HL-60 (cell line): ENCODE measurements at places on chromosomes 2 and 18.

DNA sequence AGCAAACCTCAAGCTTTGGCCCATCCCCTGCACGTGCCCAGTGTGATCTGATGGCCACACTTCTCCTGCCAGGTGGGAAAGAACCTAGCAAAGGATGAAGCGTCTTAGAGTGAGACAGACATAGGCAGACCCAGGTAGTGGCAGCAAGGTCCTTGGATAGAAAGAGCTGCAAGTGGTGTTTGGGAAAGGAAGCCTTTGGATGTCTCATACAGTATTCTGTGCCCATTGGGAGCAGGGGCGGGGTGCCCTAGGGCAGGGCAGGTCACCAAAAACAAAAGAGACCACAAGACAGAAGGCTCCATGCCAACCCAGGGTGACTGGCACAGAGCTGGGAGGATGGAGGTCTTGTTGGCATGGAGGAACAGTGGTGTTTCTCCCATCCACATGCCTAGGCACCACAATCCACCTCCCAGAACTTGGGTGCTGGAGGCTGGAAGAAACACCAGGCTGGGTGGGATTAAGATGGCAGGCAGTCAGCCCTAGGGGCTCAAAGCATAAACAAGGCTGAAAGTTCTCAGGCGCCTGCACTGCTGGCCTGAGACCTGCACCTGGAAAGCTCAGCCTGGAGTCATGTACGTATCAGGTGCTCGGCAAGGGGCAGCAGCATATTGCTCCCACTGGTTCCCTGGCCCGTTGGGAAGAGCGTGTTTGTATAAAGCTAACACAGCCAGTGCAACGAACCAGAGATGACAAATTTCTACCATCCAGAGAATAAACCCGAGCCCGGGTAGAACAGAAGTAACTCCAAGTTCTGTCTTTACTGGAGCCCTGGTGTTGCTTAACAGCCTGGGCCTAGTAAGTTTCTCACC, 52.9 kb downstream of the CRACDL start:
- no peak for DNase-seq

DNA sequence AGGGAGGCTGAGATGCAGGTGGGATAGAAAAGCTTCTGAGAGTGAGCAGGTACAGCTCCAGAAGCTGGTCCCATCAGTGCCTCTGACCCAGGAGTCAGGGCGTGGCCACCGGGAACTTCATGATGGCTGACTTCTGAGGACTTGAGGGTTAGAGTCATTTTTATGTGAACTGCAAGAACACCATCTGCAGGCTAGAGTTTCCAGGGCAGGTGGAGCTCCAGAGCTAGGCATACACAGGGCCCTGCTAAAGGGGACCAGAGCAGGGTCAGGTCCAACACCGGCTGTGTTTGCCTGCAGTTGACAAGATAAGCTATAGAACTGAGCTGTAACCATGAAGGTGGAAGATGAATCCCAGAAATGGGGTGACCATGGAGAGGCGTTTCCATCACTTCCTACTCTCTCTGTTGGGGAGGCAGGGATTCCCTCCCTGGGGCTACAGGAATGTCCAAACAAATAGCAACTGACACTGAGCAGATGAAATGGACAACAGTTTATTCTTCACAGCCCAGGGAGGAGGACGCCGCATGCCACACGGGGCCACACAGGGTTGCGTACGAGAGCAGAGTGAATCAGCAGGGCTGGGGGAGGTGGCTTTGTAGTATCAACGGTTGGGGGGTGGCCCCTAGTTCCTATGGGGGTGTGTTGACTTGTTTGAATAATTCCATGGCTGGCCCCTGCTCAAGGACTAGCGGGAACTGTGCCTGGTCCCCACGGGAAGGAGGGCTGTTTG, 77.6 kb upstream of the ZNF516 start:
- no peak for DNase-seq

DNA sequence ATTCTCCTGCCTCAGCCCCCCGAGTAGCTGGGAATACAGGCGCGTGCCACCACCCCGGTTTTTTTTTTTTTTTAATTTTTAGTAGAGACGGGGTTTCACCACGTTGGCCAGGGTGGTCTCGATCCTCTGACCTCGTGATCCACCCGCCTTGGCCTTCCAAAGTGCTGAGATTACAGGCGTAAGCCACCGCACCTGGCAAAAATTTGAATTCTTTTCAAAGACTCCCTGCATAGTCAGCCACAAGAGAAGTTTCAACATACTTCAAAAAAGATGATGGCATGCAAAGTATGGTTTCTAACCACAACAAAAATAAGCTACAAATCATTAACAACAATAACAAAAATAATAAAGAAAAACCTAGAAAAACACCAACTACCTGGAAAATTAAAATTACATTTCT, 22.0 kb downstream of the HYCC2 start:
- no peak for DNase-seq

GRCh38 chr2:209577376-209578357, 153.8 kb downstream of the MAP2 start:
- no peak for DNase-seq

- DNase-seq = no peak
These were observed 1.1 kb upstream of the LIPG start for GRCh38 chr18:49560624-49561288.

DNA sequence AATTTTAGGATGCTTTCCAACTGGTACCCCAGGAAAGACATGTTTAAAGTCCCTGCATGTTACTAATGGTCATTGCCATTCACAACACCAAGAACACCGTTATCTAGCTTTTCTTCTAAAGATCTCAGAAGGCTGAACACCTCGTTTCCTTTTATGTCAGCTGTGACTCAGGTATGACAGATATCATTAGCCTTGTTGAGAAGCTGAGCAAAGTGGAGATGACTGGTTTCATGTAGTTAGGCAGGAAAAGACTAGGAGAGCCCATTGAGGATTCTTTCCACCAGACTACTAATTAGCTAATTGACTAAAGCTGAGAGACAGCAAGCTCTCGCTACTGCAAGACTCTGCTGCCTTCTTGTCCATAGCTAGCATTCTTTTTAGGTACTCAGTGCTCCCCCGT, 32.0 kb upstream of the ARL5A start:
- DNase-seq = no peak

- DNase-seq = no peak
These were observed 23.1 kb downstream of the PRPF40A start for GRCh38 chr2:152694161-152694661.

- DNase-seq = no peak
These were observed 893.9 kb downstream of the SUCLG1 start for GRCh38 chr2:83565181-83565580.

- DNase-seq = peak; percentile 57
These were observed 156.0 kb downstream of the TANC1 start for GRCh38 chr2:159124441-159124911.

GRCh38 chr2:32977228-32977758, 30.5 kb downstream of the LTBP1 start:
- DNase-seq = no peak

DNA sequence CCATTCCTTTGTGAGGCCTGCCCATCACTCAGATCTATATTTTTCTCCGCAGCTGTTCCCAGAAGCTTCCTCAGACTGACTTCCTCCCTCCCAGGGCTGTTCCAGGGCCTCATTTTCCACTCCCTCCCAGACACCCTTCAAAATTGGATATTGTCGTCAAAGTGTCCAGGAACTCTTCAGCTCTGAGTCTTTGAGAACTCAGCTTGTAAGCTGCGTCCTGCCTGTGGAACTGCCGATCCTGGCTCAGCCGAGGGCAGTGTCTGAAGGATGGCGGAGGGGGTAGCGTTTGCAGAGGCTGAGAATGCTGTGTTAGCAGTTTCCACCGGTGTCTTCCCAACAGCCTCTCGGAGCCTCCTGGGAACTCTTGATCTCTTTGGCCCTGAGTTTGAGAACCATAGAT, 27.1 kb downstream of the NCK2 start:
- no peak for DNase-seq

- no peak for DNase-seq
These were observed 5.5 kb upstream of the PDK1 start for GRCh38 chr2:172550419-172550818.

DNA sequence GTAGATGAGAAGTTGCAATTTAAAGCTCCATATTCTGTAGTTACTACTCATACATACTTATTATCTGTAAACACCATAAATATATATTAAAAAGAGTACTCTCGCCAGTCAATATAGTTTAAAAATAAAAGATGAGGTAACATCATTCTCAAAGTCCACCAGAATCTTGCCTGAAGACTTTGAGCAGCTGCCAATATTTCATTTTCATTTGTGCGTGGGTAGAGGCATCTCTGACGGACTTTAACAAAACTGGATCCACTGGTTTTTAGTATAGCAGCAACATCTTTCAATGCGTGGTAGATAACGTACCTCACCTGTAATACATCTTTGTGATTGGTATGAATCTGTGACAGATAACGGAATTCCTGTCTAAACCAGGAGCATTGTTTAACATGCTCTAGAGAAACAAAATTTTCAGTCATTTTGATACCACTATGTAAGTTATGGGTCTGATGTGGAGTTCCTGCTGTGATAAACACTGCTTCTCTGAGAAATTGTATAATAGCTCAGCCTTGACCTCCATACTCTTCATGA, 45.0 kb downstream of the WDR75 start:
- DNase-seq = no peak

GRCh38 chr2:167310442-167310841, 422.2 kb downstream of the XIRP2 start:
- no peak for DNase-seq

DNA sequence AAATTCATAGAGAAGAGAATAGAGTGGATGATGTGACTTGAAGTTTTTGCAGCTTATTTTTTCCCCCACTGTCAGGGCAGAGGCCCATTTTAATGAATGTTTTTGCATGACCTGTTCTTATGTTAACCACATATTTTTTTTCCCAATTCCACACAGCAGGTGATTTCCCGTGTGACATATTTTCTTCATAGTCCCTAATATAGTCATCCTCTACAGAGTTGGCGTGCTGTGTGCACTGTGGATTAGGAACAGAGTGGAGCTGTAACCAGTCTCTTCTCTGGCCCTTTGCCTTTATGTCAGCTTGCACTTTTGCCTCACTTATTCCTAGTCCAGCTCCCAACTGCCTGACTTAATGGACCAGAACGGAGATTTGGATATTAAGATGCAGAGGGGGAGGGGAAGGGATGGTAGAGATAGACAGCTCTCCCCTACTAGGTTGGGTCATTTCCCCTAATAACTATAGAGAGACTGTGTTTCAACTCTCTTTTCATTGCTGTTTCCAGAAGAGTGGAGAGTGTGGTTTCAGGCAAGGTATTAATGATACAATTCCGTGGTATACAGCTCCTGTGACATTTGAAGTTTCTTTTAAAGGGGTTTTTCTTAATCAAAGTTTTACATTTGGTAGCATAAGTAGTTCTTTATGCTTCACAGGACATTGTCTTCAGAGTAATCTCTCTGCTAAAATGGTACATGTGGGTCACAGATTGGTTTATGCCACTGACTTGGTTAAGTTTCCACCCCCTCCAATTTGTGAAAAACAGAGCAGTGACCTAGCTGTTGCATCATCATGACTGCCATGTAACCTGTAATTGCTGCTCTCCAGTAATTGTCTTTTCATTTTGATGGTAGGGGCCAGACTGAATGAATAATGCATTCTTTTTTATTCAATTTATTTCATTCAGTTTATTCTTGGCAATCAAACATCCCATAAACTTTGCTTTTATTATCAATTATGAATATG, 161.3 kb downstream of the HAUS1 start:
- no peak for DNase-seq

DNA sequence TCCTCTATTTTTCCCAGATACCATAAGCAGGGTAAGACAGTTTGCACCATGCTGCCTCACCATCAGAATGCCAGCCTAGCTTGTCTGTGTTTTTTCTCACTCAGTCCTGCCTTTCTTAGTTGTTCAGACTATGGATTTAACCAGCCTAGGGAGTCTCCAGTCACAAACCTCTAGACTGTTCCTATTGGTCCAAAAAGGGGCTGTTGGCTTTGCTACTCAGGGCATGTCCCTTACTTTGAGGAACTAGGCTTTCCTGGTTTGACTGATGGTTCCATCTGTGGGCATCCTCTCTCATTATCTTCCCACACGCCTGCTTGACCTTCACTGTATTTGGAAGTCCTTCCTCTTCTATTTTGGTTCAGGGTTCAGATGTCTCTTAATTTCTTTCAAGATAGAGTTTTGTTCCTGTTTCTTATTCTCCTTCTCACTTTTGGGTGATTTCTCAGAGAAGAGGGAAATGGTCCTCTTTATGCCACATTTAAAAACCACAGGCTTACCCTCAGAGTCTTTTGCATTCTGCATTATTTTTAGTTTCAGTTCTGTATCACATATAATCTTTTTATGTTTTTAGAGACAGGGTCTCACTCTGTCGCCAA, 31.3 kb upstream of the TMEM131 start:
- DNase-seq = peak; percentile 66

DNA sequence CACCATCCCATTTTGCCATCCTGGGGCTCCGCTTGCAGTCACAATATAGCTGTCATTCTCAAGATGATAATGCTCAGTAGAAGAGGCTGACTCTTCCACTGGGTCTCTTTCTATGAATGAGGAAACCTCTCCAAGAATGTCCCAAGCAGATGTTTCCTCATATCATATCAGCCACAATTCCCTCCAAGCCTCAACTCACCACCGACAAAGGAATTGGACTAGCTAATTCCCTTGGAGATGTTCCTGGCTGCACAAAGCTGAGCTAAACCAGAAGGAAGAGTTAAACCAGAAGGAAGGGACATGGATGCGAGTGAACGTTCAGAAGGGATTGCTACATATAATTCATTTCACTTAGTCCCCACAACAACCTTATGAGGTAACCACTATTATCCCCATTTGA, 65.0 kb upstream of the NPAS2 start:
- DNase-seq = no peak

DNA sequence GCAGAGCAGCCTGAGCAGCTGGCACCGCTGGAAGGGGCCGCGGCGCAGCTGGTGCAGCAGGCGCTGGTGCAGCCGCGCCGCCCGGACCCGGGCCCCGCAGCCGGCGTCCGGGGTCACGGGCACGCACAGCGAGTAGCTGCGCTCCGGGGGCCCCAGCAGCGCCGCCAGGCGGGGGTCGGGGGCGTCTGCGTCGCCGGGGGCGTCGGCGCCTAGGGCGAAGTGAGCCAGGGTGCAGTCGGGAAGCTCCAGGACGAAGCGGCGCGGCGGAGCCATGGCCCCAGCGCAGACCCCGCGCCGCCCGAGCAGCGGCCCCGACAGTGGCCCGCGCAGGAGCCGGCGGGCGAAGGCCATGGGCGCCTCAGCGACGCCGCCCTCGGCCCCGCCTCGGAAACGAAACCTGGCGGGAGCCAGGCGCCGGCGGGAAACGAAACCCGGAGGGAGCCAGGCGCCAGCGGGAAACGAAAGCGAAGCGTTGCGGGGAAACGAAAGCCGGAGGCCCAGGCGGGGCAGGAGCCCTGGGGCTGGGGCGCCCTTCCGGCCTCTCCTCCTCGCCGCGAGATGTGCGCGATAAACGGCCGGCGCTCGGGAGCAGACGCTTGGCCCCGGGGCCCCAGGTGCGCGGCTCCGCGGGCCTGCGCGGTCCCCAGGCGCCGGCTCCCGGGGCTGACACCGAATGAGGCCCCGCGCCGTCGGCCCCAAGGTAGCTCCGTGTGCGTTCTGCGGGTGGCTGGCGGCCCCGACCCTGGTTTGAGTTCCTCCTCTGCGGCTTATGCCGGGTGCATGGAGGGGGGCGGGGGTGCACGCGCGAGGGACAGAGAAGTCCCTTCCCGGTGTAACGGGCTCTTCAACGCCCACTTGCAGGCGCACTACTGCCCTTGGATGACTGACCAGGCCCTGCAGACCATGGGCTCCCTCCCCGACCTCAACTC, at the start of gene CMPK2:
Gene CMPK2 (minus strand): TSS at position 562 of the 929 bp plus-strand sequence. CDS start 211 bp downstream, at position 351.
- peak; percentile 72 for DNase-seq
